Mesangial cell (primary cell): ENCODE measurements at places on chromosomes 2 and 18. TPM values are rescaled to one million over a fixed set of nuclear protein-coding genes. Genes with fewer than 3 reads are reported as not detected.

TAF4B gene
- total RNA-seq: 4.4 and 5.4 TPM in 2 replicates

CNNM3 gene
- 7.2 and 13.6 TPM in 2 replicates for total RNA-seq

COL6A3 gene
- total RNA-seq: 209 and 496 TPM in 2 replicates

ITGB6 gene
- 2.6 and 19.3 TPM in 2 replicates for total RNA-seq

TEX44 gene
- not detected in 2 replicates for total RNA-seq

CXCR4 gene
- total RNA-seq: not detected in 2 replicates

POTEC gene
- total RNA-seq: not detected in 2 replicates

RIT2 gene
- total RNA-seq: not detected in 2 replicates

TXNDC2 gene
- 0.13 TPM in 1 of 2 replicates, not detected in the other for total RNA-seq

PDE1A gene
- total RNA-seq: under 0.01 and 2.7 TPM in 2 replicates

SP3 gene
- 52.0 and 97.1 TPM in 2 replicates for total RNA-seq

EML6 gene
- 0.16 and 5.5 TPM in 2 replicates for total RNA-seq

FBXO41 gene
- total RNA-seq: 2.4 and 3.8 TPM in 2 replicates

PMAIP1 gene
- total RNA-seq: 37.6 and 64.2 TPM in 2 replicates

COLEC12 gene
- 1.6 and 9.4 TPM in 2 replicates for total RNA-seq

SRD5A2 gene
- total RNA-seq: not detected in 2 replicates

FEV gene
- total RNA-seq: not detected in 2 replicates

SLC8A1 gene
- 6.5 and 9.3 TPM in 2 replicates for total RNA-seq

RAPGEF4 gene
- 0.16 and 0.38 TPM in 2 replicates for total RNA-seq

PDE11A gene
- total RNA-seq: 0.51 and 0.81 TPM in 2 replicates

IGFBP2 gene
- 541 and 588 TPM in 2 replicates for total RNA-seq

DPP10 gene
- total RNA-seq: 0.13 TPM in 1 of 2 replicates, not detected in the other

ITGA4 gene
- total RNA-seq: 28.0 and 37.3 TPM in 2 replicates

TRIB2 gene
- 9.3 and 17.1 TPM in 2 replicates for total RNA-seq

LINC00305 gene
- not detected in 2 replicates for total RNA-seq

PROM2 gene
- under 0.01 and 1.0 TPM in 2 replicates for total RNA-seq

LYG2 gene
- not detected in 2 replicates for total RNA-seq

NT5C1B gene
- total RNA-seq: not detected in 2 replicates

SETBP1 gene
- total RNA-seq: 0.98 and 5.2 TPM in 2 replicates

IL36G gene
- total RNA-seq: not detected in 2 replicates

GALNT1 gene
- 28.4 and 31.6 TPM in 2 replicates for total RNA-seq

GALNT3 gene
- 16.4 and 21.2 TPM in 2 replicates for total RNA-seq

OTOS gene
- not detected in 2 replicates for total RNA-seq
